GM04503 (cell line): ENCODE measurements at places on chromosomes 11 and 22.

DNA sequence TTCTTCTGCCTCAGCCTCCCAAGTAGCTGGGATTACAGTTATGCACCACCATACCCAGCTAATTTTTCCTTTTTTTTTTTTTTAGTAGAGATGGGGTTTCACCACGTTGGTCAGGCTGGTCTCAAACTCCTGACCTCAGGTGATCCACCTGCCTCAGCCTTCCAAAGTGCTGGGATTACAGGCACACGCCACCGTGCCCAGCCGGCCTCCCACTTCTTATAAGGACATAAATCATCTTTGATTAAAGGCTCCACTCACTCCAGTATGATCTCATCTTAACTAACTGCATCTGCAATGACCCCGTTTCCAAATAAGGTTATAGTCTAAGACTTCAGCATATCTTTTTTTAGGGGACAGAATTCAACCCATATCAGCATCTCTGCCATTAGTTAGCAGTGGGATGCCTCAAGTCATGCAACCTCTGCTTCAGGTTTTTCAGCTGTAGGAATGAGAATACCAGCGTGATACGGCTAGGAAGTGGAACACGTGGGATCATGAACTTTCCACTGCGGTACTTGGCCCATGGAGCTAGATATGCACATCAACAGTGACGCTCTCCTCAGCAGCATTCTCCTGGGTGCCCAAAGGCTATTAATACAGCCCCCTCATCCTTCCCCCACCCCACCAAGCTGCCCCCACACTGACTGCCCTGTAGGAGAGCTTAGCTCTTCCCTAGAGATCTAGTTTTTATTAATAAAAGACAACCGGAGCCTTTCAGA, 41.4 kb downstream of the MCHR1 start:
- DNase-seq: no peak

DNA sequence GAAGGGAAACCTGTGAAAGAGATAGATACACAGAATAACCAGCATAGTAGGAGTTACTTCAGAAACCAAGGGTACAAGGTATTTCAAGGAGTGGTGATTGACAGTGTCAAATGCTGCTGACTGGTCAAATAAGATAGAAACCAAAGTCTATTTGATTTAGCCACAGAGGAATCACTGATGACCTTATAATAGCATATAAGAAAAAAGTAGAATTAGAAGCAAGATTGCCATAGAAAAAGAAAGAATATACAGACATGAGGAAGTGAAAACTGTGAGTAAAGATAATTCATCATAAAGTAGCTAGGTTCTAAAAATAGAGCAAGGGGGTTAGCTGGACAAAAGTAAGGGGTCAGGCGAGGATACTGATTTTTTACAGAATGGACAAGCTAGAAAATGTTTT, 14.2 kb downstream of the ZBTB44 start:
- no peak for DNase-seq

- peak; percentile 88 for DNase-seq
Measured at GRCh38 chr11:69298267-69299022, 4.5 kb downstream of the MYEOV start.

DNA sequence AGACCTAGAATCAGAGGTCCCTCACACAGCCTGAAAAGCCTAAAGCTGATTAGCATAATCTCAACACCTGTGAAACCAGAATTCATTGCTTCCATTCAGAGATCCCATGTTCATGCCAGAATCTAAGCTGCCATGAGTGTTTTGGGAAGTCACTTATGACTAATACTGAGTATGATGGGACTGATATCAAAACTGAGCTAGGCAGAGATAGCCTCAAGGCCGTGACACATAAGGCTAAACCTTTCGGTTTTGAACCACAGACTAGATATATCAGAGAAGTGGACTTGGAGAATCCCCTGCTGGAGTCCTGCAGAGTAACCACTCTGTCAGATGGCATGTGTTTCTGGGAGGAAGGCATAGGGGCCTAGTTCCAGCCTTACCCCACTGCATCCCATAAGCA, 23.1 kb upstream of the GLYATL2 start:
- no peak for DNase-seq

GRCh38 chr11:116325247-116325646, 447.5 kb downstream of the BUD13 start:
- no peak for DNase-seq

- DNase-seq: no peak
Measured at GRCh38 chr11:119754199-119754598, 25.2 kb upstream of the NECTIN1 start.

DNA sequence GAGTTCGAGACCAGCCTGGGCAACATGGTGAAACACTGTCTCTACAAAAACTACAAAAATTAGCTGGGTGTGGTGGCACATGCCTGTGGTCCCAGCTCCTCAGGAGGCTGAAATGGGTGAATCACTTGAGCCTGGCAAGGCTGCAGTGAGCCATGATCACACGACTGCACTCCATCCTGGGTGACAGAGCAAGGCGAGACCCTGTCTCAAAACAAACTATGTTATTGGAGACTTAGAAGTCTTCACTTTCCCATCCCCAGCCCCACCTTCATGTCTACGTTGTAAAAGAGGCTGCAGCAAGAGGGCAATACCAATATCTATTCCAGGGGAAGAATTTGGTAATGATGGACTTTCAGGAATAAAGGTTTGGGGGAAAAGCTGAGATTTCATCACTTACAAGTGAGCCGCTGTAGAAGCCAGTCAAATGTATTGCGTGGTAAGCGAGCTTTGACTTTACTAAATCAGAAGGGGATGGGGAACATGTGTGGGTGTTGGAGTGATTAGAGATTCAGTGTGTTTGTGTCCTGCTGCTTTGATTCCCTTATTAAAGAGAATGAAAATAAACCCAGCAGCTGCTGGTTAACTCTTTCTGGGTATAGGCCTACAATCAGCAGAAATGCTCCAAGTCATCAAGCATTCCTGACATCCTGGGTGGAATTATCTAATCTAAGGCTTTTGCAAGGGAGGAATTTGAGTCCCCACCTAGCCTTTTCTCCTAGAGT, 53.7 kb downstream of the UBASH3B start:
- DNase-seq: no peak

GRCh38 chr11:117621226-117621625, 175.8 kb downstream of the DSCAML1 start:
- no peak for DNase-seq

DNA sequence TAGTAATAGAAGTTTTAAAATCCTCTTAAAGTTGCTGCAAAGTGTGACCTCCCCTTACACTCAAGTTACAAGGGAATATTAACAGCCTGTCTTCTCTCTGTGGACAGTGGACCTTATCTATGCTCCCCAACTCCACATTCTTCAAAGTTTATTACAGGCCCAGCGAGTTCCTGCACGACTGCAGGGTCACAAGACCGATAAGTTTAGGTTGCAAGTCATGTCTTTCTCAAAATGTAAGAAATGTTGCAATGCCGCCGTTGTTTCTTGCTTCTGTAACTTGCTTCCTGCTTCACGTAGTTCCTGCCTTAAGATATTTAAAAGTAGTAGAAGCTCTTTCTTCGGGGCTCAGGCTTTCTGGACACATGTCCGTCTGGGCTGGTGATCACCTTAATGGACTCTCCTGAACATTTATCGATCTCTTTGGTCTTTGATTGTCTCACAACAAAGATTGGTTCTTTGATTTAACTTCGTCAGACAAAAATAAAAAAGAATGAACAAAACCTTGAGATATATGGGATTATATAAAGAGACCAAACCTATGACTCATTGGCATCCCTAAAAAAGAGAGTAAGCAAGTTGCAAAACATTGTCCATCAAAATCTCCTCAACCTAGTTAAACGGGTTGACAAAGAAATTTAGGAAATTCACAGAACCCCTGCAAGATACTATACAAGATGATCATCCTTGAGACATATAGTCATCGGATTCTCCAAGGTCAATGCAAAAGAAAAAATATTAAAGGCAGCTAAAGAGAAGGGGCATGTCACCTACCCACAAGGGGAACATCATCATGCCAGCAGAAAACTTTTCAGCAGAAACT, 45.4 kb upstream of the GLYAT start:
- DNase-seq: no peak

DNA sequence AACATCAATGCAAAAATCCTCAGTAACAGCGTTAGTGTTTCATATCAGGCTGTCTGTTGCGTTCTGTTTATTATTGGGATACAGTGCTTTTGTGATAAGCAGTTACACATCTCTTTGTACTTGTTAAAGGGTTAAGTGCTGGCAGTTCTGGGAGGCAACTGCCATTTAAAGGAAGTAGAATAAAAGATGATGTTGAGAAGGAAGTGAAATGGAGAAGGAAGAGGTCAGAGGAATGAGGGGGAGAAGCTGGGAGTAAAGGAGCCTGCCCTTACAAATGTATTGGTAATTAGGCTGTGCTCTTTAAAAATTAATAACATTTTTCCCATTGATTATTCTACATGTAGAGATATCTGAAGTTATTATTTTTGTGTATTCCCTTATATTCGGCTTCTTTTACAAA, 674.7 kb downstream of the NTM start:
- DNase-seq: no peak

DNA sequence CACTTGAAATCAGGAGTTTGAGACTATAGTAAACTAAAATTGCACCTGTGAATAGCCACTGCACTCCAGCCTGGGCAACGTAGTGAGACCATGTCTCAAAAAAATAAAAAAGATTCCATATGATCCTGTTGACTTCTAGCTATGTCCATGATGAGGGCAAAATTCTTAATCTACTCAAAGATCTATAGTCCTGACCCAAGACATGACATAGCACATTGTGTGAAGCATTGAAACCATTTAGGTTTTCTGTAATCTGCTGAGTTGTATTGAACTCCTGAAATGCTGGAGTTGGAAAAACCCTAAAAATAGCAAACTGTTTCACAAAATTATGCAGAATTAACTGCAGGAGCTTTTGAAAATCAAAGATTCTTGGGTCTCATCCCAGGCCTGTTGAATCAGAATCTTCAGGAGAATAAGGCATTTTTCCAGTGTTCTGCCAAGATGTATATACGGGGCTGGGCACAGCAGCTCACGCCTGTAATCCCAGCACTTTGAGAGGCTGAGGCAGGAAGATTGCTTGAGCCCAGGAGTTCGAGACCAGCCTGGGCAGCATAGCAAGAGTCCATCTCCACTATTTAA, 29.8 kb upstream of the LDHA start:
- DNase-seq: no peak

DNA sequence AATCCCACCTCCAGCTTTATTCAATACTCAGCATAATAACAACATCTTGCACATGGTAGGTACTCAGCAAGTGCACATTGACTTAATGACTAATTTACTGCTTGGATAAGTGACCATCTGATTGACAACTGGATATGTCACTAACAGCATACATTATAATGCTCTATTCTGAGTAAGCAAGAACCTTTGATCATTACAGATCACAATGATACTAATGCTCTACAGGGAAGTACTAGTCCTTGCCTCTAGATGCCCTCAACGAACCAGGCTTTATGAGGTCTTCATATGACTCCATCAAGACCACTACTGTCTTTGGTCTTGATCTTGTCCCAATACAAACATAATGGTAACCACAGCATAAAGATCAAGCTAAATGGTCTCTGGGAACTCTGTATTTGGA, 167.6 kb upstream of the MTMR2 start:
- DNase-seq: no peak

- DNase-seq: no peak
Measured at GRCh38 chr11:6695377-6695776, 12.2 kb upstream of the MRPL17 start.

DNA sequence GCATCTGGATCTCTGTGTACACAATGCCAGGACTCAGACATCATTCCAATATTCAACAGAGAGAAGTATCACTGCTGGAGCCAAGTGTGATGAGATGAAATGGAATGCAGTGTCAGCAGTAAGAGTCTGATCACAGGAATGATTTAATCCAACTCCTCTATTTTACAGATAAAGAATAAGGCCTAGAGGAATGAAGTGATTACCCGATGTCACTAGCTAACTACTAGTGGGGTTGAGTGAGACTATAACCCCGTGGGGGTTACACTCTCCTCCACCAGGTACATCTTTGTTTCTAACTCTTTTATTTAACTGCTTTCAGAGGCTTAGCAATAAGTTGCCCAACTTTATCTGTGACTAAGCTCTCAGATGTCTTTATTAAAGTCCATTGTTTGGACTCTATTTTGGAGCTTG, 94.2 kb upstream of the FAT3 start:
- peak; percentile 39 for DNase-seq

GRCh38 chr11:132992838-132993631, 539.3 kb downstream of the OPCML start:
- DNase-seq: no peak

DNA sequence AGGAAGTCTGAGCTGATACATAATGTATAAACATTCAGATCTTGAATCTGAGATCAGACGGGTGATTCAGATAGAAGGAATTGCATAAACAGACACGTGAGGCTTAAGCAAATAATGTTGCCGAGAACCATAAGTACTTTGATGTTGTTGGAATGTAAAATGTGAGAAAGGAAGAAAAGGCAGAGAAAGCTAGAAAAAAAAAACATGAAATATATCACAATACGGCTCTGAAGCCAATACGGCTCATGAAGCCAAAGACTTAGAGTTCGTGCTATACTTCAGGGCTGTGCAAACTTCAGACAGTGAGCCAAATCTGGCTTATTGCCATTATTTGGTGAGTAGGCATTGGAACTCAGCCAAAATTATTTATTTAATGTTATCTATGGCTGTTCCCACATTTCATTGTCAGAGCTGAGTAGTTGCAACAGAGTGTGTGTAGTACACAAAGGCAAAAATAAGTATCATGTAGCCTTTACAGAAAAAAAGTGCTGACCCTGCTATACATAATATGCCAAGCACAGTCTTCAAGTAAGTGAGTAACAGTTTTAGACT, 673.3 kb downstream of the CNTN5 start:
- no peak for DNase-seq

DNA sequence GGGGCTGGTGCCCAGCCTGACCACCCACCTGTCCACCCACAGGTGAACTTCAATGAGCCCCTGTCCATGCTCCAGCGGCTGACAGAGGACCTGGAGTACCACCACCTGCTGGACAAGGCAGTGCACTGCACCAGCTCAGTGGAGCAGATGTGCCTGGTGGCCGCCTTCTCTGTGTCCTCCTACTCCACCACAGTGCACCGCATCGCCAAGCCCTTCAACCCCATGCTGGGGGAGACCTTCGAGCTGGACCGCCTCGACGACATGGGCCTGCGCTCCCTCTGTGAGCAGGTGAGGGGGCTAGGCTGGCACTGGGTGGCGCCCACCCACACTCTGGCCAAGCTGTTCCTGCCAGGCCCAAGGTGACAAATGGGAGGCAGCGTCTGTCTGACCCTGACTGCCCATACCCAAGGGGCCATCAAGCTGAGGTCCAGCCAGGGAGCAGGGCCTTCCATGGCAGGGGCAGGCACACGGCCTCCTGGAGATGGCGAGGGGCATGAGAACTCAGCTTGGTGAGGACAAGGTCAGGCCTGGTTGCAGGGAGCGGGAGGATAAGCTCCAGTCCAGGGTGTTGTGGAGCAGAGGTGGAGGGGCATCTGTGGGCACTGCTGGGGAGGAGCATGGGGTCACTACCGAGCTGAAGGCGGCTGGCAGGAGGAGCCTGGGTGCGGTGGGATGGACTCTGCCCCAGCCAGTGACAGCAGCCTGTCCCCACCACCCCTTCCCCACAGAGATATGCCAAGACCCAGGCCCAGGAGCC, 77.7 kb downstream of the MORC2 start:
- DNase-seq: no peak
